ENCODE measurements at places on chromosomes 4 and X.

- no peak for DNase-seq
These were observed 3.6 kb upstream of the PDE5A start for GRCh38 chr4:119632216-119632615.

- DNase-seq = no peak
These were observed 502.9 kb upstream of the PCDH10 start for GRCh38 chr4:132646186-132646585.

DNA sequence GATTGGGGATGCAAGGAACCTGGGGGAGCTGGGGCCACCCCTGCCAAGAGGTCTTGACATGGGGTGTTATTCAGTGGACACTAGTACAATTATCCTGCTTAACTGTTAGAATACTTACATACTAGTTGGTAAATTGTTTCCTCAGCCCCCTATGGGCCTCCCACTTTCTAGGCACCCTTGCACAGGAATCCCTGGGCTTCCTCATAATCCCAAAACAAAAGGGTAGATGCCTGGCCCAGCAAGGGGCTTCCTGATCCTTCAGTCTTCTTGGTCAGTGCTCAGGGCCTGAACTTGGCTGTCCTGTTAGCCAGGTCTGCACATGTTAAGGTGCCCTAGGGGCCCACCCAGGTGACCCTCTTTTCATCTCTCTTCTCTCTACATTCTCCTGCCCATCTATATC lies 48.7 kb upstream of the MSX1 start:
- DNase-seq = no peak

DNA sequence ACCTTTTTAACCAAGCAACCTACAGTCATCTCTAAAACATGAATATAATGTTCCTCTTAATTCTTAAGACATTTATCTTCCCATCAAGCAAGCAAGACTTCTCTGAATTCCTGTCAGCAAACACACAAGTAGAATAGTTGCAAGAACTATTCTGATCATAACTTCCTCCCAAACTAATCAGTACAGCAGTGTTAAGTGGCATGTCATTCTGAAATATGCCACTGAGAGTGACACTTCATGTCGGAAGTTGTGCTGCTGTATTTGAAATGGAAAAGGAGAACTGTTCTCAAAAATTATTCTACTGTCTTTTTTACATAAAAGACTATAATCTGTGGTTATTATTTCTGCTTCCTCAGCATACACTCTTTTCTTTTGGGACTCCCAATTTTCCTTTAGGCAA lies 546.6 kb downstream of the PCDH18 start:
- DNase-seq = no peak

- no peak for DNase-seq
These were observed 109.3 kb upstream of the NUDT6 start for GRCh38 chr4:123031664-123032063.
